ENCODE measurements at places on chromosomes 3 and 15. TPM values are rescaled to one million over a fixed set of nuclear protein-coding genes. Genes with fewer than 3 reads are reported as not detected.

DNA sequence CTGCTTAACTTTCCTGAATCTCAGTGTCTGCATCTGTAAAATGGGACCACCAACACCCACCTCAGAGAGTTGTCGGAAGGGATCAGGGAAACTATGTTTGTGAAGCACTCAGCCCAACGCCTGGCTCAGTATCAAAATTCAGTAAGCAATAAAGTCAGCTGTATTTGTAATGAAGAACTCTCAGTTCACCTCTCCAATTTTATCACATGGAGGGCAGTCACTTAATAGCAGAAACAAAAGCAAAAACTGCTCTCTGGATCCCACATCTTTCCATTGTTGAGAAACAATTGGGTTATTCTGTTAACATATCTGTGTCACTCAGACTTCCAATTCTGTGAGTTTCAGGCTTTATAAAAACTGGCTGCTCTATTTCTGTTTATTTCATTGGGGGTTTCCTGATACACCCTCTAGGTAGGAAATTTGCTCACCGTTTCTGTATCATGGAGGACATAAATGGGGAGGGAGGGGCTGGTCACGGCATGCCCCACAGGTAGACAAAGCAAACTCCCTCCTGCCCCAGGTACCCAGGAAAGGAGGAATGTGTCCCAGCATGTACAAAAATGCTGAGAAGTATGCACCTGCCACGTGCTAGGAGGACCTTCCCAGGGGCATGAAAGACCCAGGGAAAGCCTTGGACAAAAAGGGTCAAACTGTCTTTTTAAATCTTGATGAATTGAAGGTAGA lies 81.4 kb upstream of the LMOD3 start:
- peaks cover 3% of the 10 kb centered on the region for H3K4me1 ChIP-seq
- peaks cover 8% of the 10 kb centered on the region for H3K27me3 ChIP-seq
- no peak overlapping the region for H3K4me3 ChIP-seq
- DNase-seq = no peak
- no peak overlapping the region for H3K27ac ChIP-seq

- peak overlapping the region; percentile 91 for H3K27ac ChIP-seq
- H3K36me3 ChIP-seq = peaks cover 10% of the 10 kb centered on the region
- DNase-seq = no peak
- H3K27me3 ChIP-seq = no peaks in the 10 kb centered on the region
- peaks cover 68% of the 10 kb centered on the region for H3K4me1 ChIP-seq
- no peak overlapping the region for H3K4me3 ChIP-seq
Measured at GRCh38 chr3:36919439-36920160, 25.3 kb downstream of the TRANK1 start.

- H3K4me3 ChIP-seq = no peak overlapping the region
- no peak overlapping the region for H3K27ac ChIP-seq
Measured at GRCh38 chr3:184694133-184694665, 17.7 kb downstream of the MAGEF1 start.

DNA sequence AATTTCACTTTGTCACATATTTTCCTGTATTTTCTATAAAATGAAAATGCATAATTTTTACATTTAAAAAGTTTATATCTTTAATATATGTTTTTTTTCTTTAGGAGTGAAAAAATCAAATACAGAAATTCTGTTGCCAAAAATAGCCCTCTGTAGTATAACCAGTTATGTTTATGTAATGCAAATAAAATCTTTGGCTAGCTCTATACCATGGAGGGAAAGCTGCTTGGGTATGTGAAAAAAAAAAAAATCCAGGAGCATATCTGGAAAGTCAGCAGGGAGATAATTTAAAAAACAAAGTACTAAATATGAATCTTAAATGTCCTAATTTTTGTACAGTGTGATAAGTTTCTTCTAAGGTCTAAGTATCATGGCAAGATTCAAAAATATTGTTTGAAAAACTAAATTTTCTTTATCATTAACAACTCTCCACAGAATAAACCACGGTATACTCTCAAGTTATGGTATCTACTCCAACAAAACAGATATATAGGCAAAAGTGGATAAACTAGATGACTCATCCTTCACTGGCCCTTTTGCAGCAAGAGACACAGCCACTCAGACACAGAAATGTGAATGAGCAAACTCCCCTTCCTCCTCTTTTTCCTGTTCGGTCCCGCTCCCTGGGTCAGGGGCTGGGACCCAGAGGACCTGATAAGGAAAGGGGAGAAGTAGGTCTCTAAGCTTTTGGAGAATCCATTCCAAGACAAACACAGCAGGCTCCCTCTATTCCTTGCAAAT lies 66.6 kb downstream of the PDZRN3 start:
- DNase-seq = no peak
- H3K4me1 ChIP-seq = no peaks in the 10 kb centered on the region
- no peaks in the 10 kb centered on the region for H3K36me3 ChIP-seq
- no peaks in the 10 kb centered on the region for H3K27me3 ChIP-seq

- H3K4me1 ChIP-seq = no peaks in the 10 kb centered on the region
- H3K36me3 ChIP-seq = no peaks in the 10 kb centered on the region
- no peak overlapping the region for H3K4me3 ChIP-seq
Measured at GRCh38 chr15:71623111-71623510, 187.2 kb upstream of the NR2E3 start.

- DNase-seq = no peak
- no peak overlapping the region for H3K4me3 ChIP-seq
- H3K27ac ChIP-seq = no peak overlapping the region
- H3K27me3 ChIP-seq = peaks cover 11% of the 10 kb centered on the region
Measured at GRCh38 chr3:124137216-124137615, 145.3 kb upstream of the ROPN1 start.

GRCh38 chr3:168063122-168063521 lies 32.6 kb downstream of the GOLIM4 start:
- peaks cover 27% of the 10 kb centered on the region for H3K4me1 ChIP-seq
- no peaks in the 10 kb centered on the region for H3K36me3 ChIP-seq
- no peak overlapping the region for H3K27ac ChIP-seq

DNA sequence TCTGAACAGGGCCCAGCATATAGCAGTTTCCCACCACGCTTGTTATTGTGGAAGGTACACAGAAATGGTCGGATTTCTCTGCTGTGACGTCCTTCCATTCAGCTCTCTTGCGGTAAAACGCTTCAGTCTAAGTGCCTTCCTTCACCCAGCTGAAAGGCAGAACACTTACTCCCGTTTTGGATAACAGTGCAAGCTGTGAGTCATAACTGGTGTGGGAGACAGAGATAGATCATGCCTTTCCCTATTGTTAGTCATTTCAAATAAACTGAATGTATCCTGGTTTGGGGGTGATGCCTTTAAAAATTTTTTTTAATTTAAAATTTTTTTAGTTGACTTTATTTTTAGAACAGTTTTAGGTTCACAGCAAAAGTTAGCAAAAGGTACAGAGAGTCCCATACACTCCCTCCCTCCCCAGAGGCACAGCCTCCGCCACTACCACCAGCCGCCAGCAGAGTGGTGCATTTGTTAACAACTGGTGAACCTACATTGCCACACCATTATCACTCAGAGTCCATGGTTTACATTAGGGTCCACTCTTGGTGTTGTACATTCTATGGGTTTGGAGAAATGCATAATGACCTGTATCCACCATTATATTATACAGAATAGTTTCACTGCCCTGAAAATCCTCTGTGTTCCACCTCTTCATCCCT lies 94.9 kb upstream of the NSMCE3 start:
- peaks cover 4% of the 10 kb centered on the region for H3K27me3 ChIP-seq
- no peaks in the 10 kb centered on the region for H3K36me3 ChIP-seq
- H3K4me3 ChIP-seq = no peak overlapping the region
- H3K4me1 ChIP-seq = no peaks in the 10 kb centered on the region

- no peaks in the 10 kb centered on the region for H3K36me3 ChIP-seq
- no peaks in the 10 kb centered on the region for H3K4me1 ChIP-seq
- no peak overlapping the region for H3K4me3 ChIP-seq
- no peak for DNase-seq
- peaks cover 11% of the 10 kb centered on the region for H3K27me3 ChIP-seq
Measured at GRCh38 chr15:69489073-69489571, 36.5 kb downstream of the RPLP1 start.

Gene DPPA2
- total RNA-seq = not detected

Gene POLQ
- total RNA-seq = 1.4 TPM

Gene KIF7
- 0.22 TPM for total RNA-seq

Measured in activated B cell treated with CpG ODN at 0.5 μM for 24 hours (primary cell).